ENCODE measurements at places on chromosomes 16 and 17.

DNA sequence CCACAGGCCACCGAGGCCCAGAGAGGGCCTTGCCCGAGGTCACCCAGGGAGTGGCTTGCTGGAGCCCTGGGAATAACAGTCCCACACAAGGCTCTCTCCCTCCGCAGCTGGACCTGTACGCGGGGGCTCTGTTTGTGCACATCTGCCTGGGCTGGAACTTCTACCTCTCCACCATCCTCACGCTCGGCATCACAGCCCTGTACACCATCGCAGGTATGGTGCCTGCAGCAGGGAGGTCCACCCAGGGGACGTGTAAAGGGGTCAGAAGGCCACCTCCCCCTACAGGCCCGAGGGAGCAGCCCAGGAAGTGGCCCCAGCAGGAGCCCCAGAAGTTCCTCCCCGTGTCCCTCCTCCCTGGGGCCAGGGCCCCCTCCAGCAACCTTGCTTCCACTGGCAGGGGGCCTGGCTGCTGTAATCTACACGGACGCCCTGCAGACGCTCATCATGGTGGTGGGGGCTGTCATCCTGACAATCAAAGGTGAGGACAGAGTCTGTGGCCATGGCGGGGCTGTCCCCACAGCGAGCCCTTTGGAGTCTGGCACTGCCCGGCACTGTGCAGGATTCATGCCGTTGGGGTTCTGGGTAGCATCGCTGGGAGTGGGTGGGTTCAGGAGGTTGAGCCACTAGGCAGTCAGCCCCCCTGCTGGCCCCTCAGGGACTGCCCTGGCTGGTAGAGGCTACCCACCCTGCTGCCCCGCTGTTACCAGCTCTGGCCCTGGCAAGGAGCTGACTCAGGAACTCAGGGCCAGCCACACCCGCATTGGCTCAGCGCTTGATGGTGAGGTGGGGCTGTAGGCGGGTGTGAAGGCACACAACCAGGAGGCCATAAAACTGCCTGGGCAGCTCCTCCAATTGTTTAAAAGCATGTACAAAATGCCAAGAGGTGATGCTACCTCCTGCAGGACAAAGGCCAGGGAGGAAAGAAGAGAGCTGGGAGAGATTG lies 17.3 kb downstream of the SLC5A10 start:
- DNase-seq, result no peak

- DNase-seq, result peak; percentile 57
Observed at GRCh38 chr17:78679495-78680395, 102.3 kb downstream of the CYTH1 start.

- DNase-seq, result no peak
Observed at GRCh38 chr17:41895617-41896016, 23.1 kb downstream of the ACLY start.

DNA sequence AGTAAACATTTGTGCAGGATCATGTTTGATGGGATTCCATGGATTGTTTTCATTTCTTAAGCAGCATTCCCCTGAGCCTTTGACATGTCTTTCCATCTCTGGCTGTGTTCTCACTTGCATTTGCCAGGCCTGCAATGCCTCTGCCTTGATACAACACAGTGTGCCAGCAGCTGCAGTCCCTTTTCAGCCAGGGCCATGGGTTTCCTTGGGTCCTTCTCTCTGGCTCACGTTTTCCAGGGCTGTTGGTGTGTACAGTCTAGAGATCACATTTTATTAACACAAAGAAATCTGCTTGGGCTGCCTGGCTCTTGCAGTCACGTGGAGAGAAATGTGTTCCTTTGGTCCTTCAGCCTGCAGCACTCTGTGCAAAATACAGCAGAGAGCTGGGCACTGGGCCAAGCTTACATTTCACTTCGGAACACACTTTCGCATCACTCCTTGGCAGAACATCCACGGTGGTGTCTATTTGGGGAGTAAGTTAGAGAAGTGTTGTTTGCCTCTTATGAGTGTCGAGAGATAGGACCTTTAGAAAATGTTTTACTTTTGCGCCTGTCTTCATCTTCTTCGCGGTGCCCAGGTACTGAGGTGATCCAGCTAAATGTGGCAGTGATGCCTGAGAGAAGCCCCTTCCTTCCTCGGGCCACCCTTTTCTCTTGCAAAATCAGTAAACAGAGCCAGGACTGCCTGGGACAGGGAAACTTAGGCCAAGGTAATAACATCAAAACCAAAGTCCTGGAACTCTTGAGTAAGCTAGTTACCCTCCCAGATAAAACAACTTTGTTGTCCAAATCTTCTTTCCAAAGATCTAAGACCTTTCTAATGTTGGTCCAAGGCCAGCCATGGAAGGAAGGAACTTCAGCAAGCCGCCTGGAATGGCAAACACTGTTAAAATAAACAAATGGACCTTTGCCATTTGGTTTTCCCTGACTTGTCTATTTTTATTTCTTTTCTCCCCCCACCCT lies 20.9 kb downstream of the HLF start:
- DNase-seq, result no peak

- DNase-seq, result no peak
Observed at GRCh38 chr17:64571746-64572145, 65.0 kb downstream of the CEP95 start.
